Erythroblast (primary cell): ENCODE measurements at places on chromosomes 11 and 22.

GRCh38 chr11:14499178-14499559 lies 442 bp downstream of the COPB1 start:
- DNase-seq = peak; percentile 83

DNA sequence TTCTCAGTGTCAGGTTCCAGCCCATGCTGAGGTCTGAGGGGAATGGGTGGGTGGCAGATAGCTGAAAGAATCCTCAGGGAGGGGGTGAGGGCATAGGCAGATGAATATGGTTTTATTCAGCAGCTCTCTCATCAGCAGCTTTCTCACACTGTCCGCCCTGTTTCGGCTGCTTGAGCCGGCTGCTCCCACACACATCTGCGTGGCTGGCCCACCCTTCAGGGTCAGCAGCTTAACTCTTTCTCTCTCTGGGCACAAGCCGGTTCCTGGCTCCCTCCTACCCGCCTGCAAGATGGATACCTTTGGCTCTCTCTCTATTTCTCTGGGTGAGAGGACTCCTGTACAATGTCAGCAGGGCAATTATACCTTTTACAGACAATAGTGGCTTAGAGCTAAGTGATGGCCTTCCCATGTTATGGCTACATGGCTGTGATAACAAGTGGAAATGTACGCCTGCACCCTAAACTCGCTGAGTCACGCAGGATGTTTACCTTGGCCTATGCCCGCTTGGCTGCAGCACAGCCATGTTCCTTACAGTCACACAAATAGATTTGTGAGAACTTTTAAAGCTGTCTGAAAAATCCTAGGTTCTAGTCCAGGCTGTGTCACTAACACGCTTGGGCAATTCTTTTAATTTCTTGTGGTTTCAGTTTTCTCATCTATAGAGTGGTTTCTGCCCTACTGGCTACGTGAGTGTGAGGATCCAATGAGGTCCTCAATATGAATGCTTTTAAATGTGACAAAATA lies 4.1 kb downstream of the MMP20 start:
- DNase-seq = peak; percentile 5

DNA sequence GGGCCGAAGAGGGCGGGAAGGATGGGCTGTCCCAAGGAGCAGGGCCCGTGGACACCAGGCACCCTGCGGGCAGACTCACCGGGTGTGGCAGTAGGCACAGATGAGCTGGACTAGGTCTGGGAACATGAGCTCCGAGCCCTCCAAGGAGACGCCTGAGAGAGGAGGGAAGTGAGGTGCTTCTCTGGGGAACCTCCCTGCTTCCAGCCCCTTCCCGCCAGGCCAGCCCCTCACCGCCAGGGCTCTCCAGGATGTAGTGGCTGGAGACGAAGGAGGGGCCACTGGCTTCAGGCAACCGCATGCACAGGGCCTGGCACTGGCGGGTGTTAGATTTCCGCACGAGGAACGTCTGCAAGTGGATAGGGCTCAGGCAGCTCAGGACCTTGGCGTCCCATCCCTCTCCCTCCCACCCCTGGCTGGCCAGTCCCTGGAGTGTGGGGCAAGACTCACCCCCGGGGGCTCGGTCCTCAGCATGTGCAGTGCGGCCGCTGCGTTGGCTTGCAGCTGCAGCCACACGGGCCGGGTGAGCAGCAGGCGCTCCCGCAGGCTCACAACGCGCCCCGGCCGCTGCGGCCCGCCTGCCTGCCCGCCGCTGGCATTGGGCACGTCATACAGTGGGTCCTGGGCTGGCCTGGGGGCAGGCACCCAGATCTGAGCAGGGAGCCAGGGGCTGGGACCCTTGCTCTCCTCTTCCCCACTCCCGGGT lies 552 bp downstream of the RIN1 start:
- DNase-seq = no peak

DNA sequence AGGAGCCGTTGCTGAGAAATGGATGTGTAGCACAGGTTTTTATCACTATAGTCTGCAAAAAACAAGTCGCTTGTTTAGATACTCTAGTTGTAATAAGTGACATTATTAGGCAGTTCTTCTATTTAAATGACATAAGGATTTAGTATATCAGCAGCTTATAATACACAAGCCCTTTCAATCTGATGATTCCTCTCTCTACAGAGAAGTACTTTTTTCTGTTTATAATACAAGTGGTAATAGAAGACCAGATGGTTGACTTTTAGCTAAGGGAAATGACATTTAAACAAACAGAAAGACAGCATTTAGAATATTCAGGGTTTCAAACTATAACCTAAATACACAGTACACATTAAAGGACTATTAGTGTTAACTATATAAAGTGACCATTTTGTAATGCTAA lies 60.4 kb downstream of the IMMP1L start:
- DNase-seq = no peak

- no peak for DNase-seq
Measured at GRCh38 chr11:105334025-105334714, 194.6 kb upstream of the CARD18 start.
